ENCODE measurements at places on chromosomes 1 and 21.
A peak's percentile ranks its signal among the peaks of the same experiment; 100 is the strongest.

DNA sequence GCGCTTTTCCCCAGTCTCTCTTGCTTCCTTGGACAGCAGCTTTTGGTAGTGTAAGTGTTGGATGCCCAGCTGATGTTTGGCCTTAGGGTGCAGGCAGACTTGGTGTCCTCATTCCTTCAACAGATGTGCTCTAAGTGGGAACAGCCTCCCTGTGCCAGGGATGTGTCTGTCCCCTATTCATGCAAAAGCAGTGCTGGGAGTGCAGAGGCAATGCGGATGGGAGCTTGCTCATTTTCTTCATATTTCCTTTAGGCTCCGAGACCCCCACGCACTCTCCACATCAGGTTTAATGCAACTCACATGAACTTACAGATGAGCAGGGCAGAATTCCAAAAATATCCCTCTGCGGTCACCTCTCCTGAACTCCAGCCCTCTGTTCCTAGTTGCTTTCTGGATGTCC lies 96.1 kb downstream of the IER5 start:
- no peak for DNase-seq

DNA sequence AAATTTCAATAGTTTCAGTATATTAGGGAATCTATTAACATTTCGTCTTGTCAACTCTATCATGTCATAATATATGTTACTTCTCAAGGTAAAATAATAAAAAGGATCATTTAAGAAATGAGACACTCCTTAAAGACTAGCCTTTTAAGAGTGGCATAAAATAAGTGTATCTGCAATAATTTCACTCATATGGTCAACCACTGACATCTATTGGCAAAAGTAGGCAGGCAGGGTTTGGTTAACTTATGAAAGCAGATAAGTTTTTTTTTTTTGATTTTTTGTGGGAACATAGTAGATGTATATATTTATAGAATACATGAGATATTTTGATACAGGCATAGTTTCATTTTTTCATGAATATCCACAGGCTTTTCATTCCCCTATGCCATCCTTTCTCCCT lies 5.5 kb upstream of the RGS21 start:
- peak; percentile 11 for DNase-seq

- no peak for DNase-seq
These were observed 92.0 kb downstream of the MAST2 start for GRCh38 chr1:45895406-45895805.

DNA sequence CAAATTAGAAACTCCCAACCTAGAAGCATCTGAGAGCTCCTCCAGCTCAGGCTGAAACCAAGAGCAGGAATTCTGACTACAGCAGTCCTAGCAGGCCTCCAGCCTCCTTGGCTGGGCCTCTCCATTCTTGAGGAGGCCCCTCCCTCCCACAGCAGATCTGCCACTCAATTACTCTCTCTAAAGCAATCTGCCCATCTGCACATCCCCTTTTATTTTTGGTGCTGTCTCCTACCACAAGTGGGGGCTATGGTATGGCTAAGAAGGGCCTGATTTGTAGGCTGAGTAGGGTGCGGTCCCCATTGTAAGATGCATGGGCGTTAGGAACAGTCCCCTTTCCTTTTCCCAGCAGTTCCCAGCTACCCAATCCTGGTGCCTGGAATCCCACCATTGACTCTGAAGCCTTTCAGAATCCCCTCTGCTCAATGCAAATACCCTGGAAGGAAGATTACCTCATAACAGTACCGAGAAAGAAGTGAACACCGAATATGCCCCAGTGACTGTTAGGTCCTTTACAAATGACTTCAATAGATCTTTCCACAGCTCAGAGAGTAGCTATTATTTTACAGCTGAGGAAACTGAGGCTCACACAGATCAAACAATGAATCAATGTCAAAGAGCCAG lies 11.6 kb upstream of the TTC39A start:
- DNase-seq = peak; percentile 64

GRCh38 chr1:101843160-101843559 lies 153.6 kb downstream of the OLFM3 start:
- DNase-seq = peak; percentile 88

- DNase-seq = no peak
These were observed 107.3 kb downstream of the FNBP1L start for GRCh38 chr1:93554883-93555872.

DNA sequence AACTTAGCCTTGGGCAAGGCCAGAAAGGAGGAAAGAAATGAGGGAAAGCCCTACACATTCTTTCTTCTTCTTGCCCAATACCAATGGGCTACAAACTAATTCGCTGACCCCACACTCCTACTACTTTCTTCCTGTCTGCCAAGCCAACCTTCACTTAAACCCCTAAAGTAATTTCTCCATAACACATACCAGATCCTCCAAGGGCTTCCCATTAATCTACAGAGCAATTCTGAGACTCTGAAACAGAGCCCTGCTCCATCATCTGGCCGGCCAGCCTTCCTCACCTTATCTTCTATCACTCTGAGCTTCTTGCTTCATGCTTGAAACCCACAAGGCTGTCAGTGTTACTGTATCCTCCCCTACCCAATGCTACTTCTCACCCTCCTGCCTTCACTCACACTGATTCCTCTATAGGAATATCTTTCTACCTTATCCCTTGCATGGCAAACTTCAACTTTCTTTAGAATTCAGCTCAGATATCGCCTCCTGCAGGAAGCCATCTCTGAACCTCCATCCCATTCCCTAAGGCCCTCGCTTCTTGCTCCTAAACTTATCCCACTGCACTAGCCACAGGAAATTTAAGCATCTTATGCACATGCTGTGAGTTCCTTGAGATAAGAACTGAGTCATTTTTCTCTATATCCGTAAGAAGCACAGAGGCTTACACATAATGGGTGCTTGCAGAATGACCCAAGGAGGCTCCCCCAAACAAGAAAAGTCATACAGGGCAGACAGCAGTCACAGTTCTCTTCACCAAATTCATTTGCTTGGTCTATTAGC lies 81.9 kb downstream of the JAK1 start:
- no peak for DNase-seq

- DNase-seq = peak; percentile 25
These were observed 17.6 kb upstream of the MCL1 start for GRCh38 chr1:150596976-150597375.

DNA sequence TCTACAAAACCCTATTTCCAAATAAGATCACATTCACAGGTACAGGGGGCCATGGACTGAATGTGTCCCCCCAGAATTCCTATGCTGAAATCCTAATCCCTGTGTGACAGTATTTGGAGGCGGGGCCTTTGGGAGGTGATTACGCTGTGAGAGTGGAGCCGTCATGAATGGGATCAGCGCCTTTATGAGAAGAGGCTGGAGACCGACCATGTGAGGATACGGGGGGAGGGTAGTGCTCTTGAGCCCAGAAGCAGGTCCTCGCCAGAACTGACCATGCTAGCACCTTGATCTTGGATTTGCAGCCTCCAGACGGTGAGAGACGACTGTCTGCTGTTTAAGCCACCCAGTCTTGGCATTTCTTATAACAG lies 23.8 kb upstream of the KIF26B start:
- DNase-seq = no peak

DNA sequence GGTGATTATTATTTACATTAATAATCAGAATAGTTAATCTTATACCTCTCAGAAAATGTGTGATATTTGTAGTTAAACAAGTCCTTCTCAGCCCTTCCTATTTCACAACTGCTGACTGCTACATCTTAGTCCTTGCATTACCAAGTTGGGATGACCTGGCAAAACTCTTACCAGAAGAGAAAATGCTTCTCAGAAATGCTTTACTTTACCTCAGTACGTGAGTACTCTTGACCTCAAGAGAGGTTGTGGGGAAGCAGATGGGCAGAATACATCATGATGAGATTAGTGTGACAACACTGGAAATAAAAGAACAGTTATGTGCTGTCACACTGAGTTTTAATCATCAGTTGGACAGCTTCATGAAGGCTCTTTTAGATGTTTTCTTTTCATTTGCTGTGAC lies 16.2 kb downstream of the CFAP126 start:
- no peak for DNase-seq

DNA sequence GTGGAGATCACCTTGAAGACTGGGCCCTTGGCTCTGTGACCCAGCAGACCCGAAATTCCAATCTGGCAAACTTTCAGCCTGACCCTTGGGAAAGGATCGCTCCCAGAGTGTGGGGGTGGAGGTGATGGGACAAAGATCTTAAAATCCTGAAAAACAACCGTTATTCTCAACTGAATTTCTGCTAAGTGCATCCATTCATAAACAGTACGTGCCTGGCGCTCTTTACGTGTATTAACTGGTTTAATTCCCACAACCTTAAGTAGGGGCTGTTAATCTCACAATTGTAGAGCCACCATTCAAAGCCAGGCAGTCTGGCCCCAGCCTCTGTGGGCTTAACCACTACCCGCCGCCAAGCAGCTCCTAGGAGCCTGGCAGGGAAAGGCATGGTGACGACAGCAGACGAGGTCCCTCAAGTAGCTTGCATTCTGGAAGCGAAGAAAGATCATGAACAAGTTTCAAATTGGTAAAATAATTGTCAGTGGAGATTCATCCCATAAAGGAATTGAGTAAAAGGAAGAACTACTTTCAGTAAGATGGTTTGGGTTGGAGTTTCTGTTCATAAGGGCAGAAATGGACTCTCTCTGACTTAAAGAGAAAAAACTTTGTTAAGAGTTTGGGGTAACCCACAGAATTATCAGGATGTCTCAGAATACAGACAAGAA lies 11.4 kb upstream of the RGS16 start:
- DNase-seq = peak; percentile 84

- DNase-seq = no peak
These were observed 544.8 kb upstream of the CAMK1G start for GRCh38 chr1:209038735-209039134.

DNA sequence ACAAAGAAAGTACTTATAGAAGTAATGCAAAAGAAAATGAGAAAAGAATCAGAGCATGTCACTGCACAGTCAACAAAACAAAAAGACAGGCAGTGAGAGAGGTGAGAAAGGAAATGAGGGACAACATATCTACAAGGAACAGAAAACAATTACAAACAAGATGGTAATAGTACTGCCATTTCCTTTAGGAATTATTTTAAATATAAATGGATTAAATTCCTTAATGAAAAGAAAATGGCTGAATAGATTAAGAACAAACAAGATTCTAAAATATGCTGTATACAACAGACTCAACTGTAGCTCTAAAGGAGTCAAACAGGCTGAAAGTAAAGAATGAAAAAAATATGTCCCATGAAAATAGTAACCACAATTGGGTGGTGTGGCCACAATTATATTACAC lies 22.1 kb upstream of the ZNF124 start:
- no peak for DNase-seq
